ENCODE measurements at places on chromosomes 4 and X.

GRCh38 chrX:38824176-38824575 is 22.9 kb downstream of the MID1IP1 start:
- no peak for DNase-seq

DNA sequence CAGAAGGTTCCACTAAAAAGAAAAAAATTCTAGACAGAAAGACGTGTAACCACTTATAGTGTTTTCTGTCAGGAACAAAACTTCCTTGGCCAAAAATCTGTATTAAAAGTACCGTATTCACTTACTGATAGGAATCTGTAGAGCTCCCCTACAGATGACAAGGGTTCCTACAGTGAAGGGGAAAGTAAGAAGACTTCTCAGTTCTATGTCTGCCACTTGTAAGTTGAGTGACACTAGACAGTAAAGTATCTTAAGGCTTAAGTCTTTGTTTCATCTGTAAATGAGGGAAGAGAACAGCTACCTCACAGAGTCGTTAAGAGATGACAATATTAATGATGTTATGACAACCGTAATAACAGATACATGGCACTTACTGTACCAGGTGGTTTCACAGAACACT is 3.3 kb downstream of the COQ2 start:
- no peak for DNase-seq

DNA sequence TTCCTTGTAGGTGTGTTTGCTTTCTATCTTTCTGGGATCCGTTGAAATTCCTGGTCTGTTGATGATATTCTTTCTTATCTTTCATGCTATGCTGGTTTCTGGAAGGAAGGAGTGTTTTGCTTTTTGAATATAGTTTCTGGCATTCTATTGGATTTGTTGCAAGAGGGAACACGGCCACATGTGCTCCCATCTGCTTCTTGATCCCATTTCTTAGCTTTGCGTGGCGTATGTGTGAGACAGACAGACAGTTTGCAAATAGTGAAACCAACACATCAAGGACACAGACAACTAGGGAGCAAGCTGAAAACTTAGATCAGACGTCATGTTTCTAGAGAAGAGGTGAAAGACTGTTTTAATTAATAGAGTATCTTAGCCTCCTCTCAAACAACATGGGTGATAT is 261.9 kb upstream of the PUDP start:
- no peak for DNase-seq

GRCh38 chr4:184937745-184938144 is 80.5 kb upstream of the HELT start:
- DNase-seq: no peak
